ENCODE measurements at places on chromosomes 2 and 18.
A peak's percentile ranks its signal among the peaks of the same experiment; 100 is the strongest.

DNA sequence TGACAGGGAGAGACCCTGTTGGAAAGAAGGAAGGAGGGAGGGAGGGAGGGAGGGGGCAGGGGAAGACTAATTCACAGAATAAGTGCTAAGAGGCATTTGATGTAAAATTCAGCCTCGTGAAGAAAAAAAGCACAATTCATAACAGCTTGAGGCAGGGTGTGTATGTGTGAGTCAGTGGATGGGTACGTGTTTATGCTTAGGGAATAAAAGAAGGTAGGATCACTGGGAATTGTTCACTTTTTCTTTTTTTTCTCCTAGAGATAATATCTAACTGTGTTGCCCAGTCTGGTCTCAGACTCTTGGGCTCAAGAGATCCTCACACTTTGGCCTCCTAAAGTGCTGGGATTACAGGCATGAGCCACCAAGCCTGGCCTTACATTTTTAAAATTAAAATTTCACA, 39.2 kb downstream of the WDR33 start:
- peaks cover 2% of the 10 kb centered on the region for H3K4me1 ChIP-seq
- H3K4me3 ChIP-seq: no peak overlapping the region
- DNase-seq: no peak
- no peak overlapping the region for H3K27ac ChIP-seq

- H3K27ac ChIP-seq: no peak overlapping the region
- H3K4me3 ChIP-seq: no peak overlapping the region
- no peak for DNase-seq
- peaks cover 7% of the 10 kb centered on the region for H3K4me1 ChIP-seq
- peaks cover 21% of the 10 kb centered on the region for H3K27me3 ChIP-seq
- no peaks in the 10 kb centered on the region for H3K36me3 ChIP-seq
These were observed 6.9 kb downstream of the OSR1 start for GRCh38 chr2:19351499-19351898.

DNA sequence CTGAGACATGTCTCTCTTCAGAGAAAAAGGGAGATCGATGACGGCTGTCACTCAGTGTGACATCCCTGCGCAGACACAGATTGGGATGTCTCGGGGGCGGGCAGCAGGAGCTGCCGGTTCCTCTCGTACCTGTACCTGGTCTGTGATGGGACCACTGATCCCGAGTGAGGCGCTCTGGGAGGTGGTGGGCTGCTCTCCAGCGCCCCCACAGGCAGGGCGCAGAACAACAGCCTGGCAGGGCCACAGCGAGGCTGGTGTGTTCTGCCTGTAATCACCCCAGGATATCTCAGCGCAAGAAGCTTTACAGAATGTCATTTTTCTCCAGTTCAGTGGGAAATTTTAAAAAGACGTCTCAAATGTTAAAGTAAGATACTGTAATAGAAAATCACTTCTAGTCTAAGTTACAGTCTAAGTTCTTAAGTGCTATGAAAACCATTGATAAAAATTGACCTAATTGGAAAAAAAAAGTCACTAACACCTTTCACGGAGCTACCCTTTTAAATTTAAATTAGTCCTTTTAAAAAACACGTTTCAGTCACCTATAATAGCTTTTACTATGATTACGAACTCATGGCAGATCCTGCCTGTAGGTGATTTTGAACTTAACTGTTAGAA, 189.8 kb downstream of the SNTG2 start:
- no peaks in the 10 kb centered on the region for H3K36me3 ChIP-seq
- H3K4me1 ChIP-seq: no peaks in the 10 kb centered on the region
- peak; percentile 43 for DNase-seq

GRCh38 chr2:69088466-69088865, 75.5 kb downstream of the ANTXR1 start:
- no peaks in the 10 kb centered on the region for H3K4me1 ChIP-seq
- no peak for DNase-seq
- no peaks in the 10 kb centered on the region for H3K36me3 ChIP-seq
- H3K27me3 ChIP-seq: no peaks in the 10 kb centered on the region
- H3K4me3 ChIP-seq: no peak overlapping the region

DNA sequence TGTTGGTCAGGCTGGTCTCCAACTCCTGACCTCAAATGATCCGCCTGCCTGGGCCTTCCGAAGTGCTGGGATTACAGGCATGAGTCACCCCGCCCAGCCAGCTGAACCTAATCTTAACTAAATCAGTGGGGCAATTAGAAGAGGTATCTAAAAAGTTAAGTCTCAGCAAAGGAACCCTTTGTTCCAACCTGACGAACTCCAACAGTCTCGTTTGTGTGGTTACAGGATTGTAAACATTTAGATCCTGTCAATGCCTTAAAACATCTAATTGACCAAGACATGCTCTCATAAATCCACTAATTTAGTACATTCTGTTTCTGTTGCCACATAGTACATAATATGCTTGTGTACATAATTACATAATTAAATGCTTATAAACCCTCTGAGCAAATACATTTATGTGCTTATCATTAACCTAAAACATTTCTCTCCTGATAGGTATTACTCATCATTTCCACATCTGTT, 31.1 kb upstream of the STK39 start:
- H3K4me3 ChIP-seq: no peak overlapping the region
- no peaks in the 10 kb centered on the region for H3K27me3 ChIP-seq
- DNase-seq: no peak
- H3K4me1 ChIP-seq: no peaks in the 10 kb centered on the region

GRCh38 chr18:69102959-69103358, 297.7 kb upstream of the DOK6 start:
- no peaks in the 10 kb centered on the region for H3K36me3 ChIP-seq
- H3K4me3 ChIP-seq: no peak overlapping the region
- H3K27me3 ChIP-seq: no peaks in the 10 kb centered on the region
- H3K4me1 ChIP-seq: no peaks in the 10 kb centered on the region
- DNase-seq: no peak
- H3K27ac ChIP-seq: no peak overlapping the region

DNA sequence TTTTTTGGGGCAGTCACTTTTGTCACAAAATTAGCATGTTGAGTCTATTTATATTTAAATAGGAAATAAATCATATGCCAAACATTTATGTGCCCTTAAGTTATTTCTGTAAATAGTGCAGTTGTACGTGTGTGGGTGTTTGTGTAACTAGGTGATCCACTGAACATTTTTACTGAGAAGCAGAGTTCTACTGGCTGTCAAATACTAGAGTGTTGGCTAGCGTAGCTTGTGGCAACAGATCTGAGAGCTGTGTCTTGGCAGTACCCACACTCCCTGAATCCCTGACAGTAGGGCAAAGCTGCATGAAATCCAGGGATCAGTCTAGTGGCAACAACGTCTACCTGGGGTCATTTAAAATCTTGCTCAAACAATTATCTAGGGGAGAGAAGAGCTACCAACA, 273.1 kb upstream of the SLC8A1 start:
- no peaks in the 10 kb centered on the region for H3K36me3 ChIP-seq
- no peak overlapping the region for H3K27ac ChIP-seq
- no peaks in the 10 kb centered on the region for H3K27me3 ChIP-seq
- DNase-seq: no peak
- no peaks in the 10 kb centered on the region for H3K4me1 ChIP-seq
- no peak overlapping the region for H3K4me3 ChIP-seq

DNA sequence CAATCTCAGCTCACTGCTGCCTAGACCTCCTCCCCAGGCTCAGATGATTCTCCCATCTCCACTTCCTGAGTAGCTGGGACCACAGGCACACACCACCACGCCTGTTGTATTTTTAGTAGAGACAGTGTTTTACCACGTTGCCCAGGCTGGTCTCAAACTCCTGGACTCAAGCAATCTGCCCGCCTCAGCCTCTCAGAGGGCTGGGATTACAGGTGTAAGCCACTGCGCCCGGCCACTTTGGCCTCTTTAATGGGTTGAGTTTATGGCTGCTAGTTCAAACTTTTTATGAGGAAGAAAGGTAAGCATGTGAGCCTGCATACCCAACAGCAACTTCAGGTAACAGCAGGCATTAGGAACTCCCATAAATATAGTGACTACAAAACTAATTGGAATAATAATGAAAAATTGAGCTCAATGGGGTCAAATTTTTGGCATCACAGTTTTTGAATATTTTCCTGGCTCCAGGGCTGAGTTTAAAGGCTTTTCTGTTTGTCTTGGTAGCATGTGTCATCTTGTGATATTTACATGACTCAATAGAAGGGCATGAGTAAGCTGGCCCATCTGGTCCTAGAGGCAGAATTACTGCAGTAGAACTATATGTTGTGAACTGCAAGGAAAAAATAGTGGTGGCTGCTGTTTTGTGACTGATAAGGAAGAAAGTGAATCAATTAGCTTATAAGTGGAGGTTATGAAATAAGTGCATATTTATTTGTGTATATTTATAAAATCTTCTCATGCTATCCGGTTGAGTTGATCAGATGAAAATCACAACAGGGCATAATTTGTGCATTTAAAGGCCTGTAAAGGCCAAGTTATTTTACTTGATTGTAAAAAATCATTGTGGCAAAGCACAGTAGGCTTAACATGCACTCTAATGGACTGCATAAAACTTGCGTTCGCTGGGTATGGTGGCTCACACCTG, 24.8 kb downstream of the GALM start:
- H3K36me3 ChIP-seq: peaks cover 6% of the 10 kb centered on the region
- no peak overlapping the region for H3K4me3 ChIP-seq
- H3K27me3 ChIP-seq: no peaks in the 10 kb centered on the region
- H3K27ac ChIP-seq: no peak overlapping the region
- DNase-seq: no peak

DNA sequence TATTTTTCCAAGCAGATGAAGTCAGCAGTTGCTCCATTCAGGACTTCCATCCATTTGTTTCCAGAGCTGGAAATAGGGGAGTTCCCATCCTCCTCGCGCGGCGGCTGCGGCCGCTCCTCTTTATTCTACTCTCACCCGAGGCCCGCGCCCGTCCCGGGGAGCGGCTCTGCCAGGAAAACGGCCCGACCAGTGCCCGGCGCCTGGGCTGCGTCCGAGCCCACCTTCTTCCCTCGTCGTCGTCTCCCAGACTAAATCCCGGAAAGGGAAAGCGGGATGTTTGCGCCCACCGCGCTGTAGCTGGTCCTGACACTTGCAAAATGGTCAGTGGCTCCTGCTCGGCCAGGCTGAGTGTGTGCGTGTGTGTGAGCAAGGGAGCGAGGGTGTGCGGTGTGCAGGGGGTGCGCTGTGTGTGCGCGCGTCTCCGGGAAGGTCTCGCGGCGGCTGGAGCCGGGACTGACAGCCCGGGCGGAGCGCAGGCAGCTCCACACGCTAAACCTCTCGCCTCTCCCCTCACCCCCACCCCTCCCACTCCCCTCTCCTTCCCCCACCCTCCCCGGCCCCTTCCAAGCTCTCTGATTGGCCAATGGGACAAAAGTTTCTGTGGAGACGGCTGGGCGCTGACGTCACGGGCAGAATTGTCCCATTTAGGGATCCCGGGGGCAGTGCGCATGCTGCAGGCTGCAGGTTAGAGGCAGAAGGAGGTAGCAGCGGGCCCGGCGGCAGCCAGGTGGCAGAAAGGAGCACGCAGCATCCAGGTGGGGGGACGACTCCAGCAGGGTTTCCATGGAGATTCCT, at the start of gene NOL4:
TSS of gene NOL4 (minus strand) at position 491 of the 795 bp plus-strand sequence. CDS start 1,660 bp downstream, outside the sequence.
- no peak within 1 kb of the TSS for H3K27ac ChIP-seq
- peaks cover 9% of the 10 kb centered on the region for H3K27me3 ChIP-seq
- peaks cover 32% of the 10 kb centered on the region for H3K4me1 ChIP-seq
- DNase-seq: no peak
- no peaks in the 10 kb centered on the region for H3K36me3 ChIP-seq
- H3K4me3 ChIP-seq: peak within 1 kb of the TSS; percentile 46

DNA sequence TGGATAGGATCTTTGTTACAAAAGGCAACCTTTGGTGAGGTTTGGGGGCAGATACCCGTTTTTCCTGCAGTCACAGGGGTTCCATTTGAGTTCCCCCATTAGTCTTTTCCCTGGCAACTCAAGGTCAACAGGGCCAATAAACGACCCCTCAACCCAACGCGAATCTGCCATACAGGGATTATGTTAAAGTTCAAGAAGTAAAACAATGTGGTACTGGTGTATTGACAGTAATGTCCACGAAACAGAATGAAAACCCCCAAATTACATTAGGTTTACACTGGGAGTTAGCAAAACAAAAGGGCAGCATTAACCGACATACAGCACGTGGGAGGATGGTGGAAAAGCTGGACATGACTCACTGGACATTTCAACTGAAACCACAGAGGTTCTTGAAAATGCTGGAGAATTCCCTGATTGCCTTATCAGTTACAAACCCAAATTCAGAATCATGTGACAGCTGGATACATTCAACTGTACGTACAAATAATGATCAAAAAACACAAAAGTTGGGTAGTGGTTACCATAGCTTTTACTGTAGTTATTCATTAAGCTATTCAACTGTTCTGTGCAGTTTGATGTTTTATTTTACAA, 4.9 kb upstream of the IMP4 start:
- no peak overlapping the region for H3K4me3 ChIP-seq
- DNase-seq: no peak
- H3K27ac ChIP-seq: no peak overlapping the region
- H3K27me3 ChIP-seq: no peaks in the 10 kb centered on the region
- H3K36me3 ChIP-seq: peaks cover 8% of the 10 kb centered on the region

- no peaks in the 10 kb centered on the region for H3K27me3 ChIP-seq
- H3K4me3 ChIP-seq: no peak overlapping the region
- H3K36me3 ChIP-seq: no peaks in the 10 kb centered on the region
- no peak for DNase-seq
- no peak overlapping the region for H3K27ac ChIP-seq
These were observed 50.5 kb upstream of the TXNDC2 start for GRCh38 chr18:9835113-9835755.

DNA sequence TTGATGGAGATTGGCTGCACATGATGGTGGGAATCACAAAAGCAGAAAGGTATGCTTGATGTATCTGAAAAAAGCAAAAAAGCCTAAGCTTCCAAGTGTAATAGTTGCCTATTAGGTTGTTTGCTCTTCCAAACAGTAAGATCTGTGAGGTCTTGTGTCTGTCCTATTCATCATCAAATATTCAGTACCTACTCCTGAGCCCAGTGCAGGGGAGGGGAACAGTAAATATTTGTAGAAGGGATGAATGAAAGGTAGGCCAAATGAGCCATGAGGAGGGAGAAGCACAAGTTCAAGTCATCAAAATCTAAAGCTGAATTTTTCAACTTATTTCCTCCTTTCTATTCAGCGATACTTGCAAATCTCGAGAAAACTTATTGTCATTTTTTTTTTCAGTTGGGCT, 153.2 kb upstream of the ETAA1 start:
- H3K36me3 ChIP-seq: no peaks in the 10 kb centered on the region
- H3K27me3 ChIP-seq: no peaks in the 10 kb centered on the region

GRCh38 chr2:109246616-109247015, 117.6 kb downstream of the SH3RF3 start:
- H3K36me3 ChIP-seq: no peaks in the 10 kb centered on the region
- H3K27me3 ChIP-seq: no peaks in the 10 kb centered on the region
- H3K27ac ChIP-seq: no peak overlapping the region
- no peaks in the 10 kb centered on the region for H3K4me1 ChIP-seq

All from liver (tissue), 10 donors.